ENCODE measurements at places on chromosomes 6 and 20.

DNA sequence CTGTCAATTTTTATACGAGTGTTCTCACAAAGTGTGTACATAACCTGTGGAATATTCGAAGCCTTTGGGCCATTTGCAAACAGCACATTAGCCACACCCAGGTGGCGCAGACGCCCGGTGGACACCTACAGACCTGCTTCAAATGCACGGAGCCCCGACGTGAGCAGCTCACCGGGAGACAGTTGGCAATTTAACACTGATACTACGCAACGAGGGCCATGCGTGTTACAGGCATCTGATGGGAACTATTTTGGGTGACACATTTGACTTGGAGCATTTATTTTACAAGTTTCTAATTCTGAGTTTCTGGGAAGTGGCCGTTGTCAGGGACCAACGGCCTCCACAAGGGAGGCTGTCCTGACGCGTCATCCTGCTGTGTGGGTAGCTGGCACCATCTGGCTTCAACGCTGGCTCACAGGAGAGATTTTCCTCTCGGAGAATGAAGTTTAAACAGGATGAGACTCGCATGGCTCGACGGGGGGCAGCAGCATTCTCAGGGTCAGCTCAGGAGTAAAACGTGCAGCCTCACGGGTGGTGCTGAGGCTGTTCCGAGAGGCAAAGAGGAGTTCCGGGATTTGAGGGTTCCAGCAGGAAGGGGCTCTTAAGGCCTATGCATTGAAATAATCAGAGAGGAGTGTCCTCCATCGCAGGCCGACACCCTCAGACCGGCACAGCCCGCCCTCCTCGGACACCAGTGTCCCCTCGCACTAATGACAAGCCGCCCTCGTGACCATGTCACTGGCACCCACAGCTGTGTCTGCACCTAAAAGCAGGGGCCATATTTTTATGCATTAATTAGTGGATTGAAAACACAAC lies 207.4 kb downstream of the DLL1 start:
- DNase-seq = no peak

GRCh38 chr20:14199111-14199510 lies 138.3 kb downstream of the FLRT3 start:
- DNase-seq = no peak

- DNase-seq = no peak
Observed at GRCh38 chr20:57612916-57613315, 7.3 kb downstream of the ZBP1 start.

DNA sequence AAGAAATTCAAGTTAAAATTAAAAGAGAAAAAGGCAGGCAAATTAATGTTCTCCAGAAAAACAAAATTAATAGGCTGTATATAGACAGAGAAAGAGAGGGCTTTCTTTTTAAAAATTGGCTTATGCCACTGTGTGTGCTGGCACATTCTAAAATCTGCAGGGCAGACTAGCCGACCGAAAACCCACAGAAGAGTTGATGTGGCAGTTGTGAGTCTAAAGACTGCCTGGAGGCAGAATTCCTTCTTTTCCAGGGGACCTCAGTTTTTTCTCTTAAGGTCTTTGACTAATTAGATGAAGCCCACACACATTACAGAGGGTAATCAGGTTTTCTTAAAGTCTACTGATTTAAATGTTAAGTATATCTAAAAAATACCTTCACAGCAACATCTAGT lies 85.7 kb downstream of the GJA1 start:
- DNase-seq = no peak

- DNase-seq = no peak
Observed at GRCh38 chr6:92354270-92354829, 1065.0 kb downstream of the EPHA7 start.

GRCh38 chr6:119129148-119129967 lies 50.9 kb upstream of the FAM184A start:
- peak; percentile 3 for DNase-seq

Data from NCI-H187 treated with DMSO at 0.1 percent for 48 hours (cell line).